ENCODE measurements at places on chromosomes 3 and 15. TPM values are rescaled to one million over a fixed set of nuclear protein-coding genes. Genes with fewer than 3 reads are reported as not detected.

Gene ZNF654
- 2.3 TPM for total RNA-seq

Gene MNS1
- total RNA-seq: 0.43 TPM

Gene RTP1
- not detected for total RNA-seq

Gene ZIC1
- 1.5 TPM for total RNA-seq

Gene MAP6D1
- not detected for total RNA-seq

Gene MITF
- total RNA-seq: 27.4 TPM

Gene CPNE9
- not detected for total RNA-seq

Gene IGSF10
- total RNA-seq: 1.7 TPM

DNA sequence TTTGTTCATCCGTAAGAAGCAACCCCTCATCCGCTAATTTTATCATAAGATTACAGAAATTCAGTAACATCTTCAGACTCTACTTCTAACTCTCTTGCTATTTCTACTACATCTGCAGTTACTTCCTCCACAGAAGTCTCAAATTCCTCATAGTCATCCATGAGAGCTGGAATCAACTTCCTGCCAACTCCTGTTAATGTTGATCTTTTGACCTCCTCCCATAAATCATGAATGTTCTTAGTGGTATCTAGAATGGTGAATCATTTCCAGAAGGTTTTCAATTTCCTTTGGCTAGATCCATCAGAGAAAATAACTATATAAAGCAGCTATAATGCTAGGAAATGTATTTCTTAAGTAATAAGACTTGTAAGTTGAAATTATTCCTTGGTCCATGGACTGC lies 115.1 kb downstream of the TAFA4 start:
- DNase-seq: no peak
- H3K36me3 ChIP-seq: no peaks in the 10 kb centered on the region
- no peak overlapping the region for H3K27ac ChIP-seq
- no peaks in the 10 kb centered on the region for H3K4me1 ChIP-seq

DNA sequence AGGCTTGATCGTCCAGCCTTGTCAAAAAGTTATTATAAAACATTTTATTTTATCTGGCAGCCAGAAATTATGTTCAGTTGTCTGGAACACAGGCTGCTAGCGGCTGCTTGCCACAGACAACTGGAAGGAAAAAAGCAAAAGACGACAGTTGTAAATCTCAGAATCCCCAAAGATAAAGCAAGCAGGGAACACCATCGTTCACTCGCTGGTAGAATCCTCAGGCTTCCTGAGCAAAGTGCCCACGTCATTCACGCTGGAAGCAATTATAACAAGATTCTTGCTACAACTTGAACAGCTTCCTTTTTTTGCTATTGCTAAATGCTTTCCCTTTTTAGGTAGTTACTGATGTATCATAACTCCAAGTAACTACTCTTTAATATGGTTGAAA lies 33.6 kb downstream of the ADAMTS17 start:
- H3K4me3 ChIP-seq: peak overlapping the region; percentile 60
- H3K36me3 ChIP-seq: no peaks in the 10 kb centered on the region
- no peaks in the 10 kb centered on the region for H3K27me3 ChIP-seq
- no peak for DNase-seq

DNA sequence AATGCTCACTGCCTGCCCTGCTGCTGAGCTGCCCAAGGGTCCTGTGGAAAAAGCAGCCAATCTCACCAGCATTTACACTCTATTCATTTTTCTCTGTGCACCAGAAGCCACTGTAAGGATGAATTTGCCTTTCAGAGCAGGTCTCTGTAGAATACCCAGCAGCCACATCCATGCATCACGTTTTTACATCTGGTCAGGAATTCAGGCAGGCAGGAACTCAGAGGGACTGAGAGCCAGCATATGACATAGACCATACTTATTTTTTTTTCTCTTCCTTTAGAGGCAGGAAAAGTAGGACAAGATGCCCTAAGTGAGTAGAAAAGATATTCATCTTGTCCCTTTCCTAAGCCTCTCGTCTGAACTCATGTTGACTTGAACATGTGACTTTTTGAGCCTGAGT lies 292.7 kb downstream of the EPHB1 start:
- DNase-seq: no peak
- no peaks in the 10 kb centered on the region for H3K4me1 ChIP-seq
- H3K36me3 ChIP-seq: no peaks in the 10 kb centered on the region
- H3K4me3 ChIP-seq: no peak overlapping the region
- no peaks in the 10 kb centered on the region for H3K27me3 ChIP-seq

DNA sequence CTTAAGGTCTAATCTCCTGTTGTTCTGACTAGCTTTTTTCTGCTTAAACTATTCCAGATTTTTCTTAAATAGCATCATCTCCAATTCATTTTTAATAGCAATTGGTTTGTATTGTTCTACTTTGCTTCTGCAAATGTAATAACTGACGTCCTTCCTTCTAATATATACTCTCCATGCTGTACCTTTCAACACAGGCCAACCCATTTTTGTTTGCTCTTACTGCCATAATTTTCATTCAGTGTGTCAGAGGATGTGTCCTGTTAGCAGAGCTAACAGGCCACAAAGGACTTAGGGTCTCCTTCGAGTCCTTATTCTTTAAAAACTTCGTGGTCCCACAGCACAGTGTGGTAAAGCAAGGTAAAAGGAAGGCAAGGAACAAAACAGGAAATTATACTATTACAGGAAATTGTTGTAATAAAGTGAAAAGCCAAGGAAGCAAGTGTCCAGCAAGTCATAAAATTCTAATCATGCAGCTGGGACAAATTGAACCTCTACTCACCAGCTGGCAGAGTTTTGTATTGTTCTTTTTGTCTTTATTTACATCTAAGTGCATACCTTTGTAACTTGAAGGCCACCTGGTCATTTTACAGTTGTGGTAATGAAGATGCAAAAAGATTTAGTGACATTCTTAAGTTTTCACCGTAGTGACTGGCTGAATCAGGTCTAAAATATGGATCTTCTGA lies 64.9 kb upstream of the ZBTB20 start:
- H3K4me3 ChIP-seq: no peak overlapping the region
- no peak for DNase-seq
- no peaks in the 10 kb centered on the region for H3K4me1 ChIP-seq
- no peaks in the 10 kb centered on the region for H3K36me3 ChIP-seq
- no peak overlapping the region for H3K27ac ChIP-seq
- no peaks in the 10 kb centered on the region for H3K27me3 ChIP-seq

DNA sequence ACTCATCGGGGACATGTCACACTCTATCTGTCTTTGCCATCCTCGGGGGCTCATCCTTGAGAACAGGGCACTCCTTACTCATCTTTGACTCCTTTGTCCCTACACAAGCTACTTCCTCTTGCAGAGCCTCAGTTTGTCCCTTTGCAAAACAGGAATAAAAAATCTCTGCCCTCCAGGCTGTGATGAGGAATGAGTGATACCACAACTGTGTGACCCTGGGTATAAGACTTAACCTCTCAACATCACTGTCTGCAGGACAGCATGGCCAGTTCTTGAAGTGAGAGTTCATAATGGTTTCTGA lies 48.5 kb downstream of the IQSEC1 start:
- no peaks in the 10 kb centered on the region for H3K36me3 ChIP-seq
- peaks cover 37% of the 10 kb centered on the region for H3K4me1 ChIP-seq
- no peak for DNase-seq
- no peaks in the 10 kb centered on the region for H3K27me3 ChIP-seq
- H3K4me3 ChIP-seq: no peak overlapping the region

DNA sequence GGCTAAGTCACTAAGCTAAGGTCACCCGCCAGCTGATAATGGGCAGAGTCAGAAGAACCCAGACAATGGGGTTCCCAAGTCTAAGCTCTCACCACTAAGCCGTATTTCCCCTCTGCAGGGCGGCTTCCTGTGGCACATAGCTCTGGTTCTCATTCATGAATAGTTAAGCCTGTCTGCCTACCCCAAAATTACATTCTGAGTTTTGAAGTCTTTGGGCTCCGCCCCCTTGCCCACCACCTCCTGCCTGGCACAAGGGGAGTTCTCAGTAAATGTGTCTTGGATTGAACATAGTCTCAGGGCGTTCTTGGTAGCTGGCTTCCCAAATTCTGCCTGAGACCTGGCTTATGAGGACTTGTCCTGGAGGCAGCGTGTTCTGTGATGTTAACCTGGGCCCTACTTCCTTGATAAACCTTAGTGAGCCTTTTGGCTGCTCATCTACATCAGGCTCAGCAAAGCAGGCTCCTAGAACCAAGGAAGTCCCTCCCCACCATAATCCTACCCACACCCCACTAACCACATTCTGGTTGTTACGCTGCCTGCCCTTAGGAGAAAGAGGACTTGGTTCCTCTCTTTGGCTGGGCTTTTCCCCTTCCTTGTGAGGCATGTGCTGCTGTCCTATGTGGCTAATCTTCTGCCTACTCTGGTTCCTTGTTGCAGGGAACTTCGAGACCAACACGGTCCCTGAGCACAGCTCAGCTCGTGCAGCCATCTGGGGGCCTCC lies 54.9 kb downstream of the STARD5 start:
- no peaks in the 10 kb centered on the region for H3K36me3 ChIP-seq
- H3K27me3 ChIP-seq: no peaks in the 10 kb centered on the region
- H3K4me3 ChIP-seq: no peak overlapping the region
- no peaks in the 10 kb centered on the region for H3K4me1 ChIP-seq
- DNase-seq: no peak

DNA sequence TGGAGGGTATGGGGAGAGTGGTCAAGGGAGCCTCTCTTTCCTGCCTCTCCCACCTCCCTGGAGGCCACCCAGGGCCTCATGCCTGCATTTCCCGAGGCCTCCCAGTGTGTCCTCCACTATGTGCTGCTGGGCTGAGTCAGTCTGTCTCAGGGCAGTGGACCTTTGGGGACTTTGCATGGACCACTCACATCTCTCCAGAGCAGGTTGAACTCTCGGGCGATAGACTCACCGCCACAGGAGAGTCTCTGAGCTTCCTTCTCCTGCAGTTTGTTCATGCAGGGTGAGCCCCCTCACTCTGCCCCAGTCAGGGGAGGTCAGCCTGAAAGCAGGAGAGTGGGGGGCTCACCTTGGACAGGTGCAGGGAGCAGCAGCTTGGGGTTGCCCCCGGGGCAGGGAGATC lies 60.5 kb upstream of the SEC22A start:
- no peaks in the 10 kb centered on the region for H3K4me1 ChIP-seq
- no peak overlapping the region for H3K27ac ChIP-seq

DNA sequence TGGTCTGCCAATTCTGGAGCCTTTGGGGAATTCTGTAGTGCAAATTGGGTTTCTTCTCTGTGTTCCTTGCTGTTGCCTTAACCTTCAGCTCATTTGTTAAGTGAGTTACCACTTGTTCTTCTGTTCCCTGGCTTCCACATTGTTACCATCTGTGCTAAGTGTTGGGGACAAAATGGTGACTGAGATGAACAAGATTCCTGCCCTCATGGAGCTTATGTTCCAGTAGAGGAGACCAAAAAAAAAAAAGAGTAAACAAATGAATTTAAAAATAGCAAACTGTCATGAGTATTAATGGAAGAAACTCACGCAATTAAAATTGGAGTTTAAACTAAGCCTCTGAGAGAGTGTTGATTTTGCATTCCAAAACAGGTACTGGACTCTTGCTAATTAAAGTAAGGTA lies 49.4 kb upstream of the ATP2C1 start:
- no peak for DNase-seq
- no peak overlapping the region for H3K4me3 ChIP-seq
- H3K36me3 ChIP-seq: no peaks in the 10 kb centered on the region

DNA sequence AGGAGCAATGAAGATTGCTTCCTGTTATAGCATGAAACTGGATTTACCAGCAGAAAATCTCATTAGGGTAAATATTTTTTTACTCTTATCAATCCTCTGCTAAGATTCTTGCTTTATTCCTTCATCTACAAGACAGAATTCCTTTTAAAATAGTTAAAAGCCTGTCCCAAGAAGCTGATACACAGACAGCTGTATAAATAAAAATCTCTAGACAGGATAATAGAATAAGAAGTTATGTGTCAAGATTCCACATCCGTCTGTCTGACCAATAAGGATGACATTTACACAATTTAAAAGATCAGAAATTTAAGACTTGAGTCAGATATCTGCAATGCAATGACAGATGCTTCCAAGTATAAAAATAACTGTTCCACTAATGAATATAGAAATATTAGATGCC lies 57.6 kb downstream of the SSR3 start:
- H3K4me1 ChIP-seq: peaks cover 5% of the 10 kb centered on the region
- DNase-seq: no peak
- peak overlapping the region; percentile 34 for H3K27ac ChIP-seq

- peaks cover 11% of the 10 kb centered on the region for H3K4me1 ChIP-seq
- no peaks in the 10 kb centered on the region for H3K36me3 ChIP-seq
- no peak overlapping the region for H3K4me3 ChIP-seq
Observed at GRCh38 chr15:90106522-90107117, 4.4 kb upstream of the IDH2 start.

- peaks cover 17% of the 10 kb centered on the region for H3K36me3 ChIP-seq
- no peak overlapping the region for H3K27ac ChIP-seq
- no peak overlapping the region for H3K4me3 ChIP-seq
- no peaks in the 10 kb centered on the region for H3K4me1 ChIP-seq
- no peak for DNase-seq
Observed at GRCh38 chr15:52066842-52067544, 45.6 kb downstream of the BCL2L10 start.

DNA sequence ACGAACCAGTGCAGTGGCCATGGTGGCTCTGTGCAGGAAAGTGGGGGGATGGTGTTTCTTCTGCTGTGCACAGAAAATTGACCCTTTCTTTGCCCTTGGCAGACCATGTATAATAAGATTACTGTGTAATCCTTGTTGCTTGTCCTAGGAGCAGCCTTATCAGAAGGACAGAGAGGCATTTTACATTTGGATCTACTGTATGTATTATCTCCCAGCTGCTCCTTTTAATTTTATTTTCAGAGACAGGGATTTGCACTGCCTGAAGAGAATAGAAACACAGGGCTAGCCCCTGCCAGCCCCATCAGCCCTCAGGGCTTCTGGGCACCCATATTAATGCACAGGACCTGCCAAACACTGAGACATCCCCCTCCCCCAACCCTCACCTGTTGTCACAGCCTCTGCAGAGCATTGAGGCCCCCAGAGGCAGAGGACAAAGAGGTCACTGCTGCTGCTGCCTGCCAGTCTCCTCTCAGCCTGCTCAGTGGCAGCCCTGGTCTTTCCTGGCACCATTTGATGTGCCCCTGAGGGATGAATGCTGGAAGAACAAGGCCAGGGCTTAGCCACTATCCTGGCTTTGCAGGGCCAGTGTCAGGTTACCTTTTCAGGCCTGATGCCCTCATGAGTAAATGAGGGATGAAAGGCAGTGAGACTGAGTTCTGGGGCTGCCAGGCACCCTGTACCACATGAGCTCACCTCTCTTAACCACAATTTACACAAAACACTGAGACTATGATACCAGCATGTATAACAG lies 533.4 kb downstream of the NTRK3 start:
- H3K4me3 ChIP-seq: no peak overlapping the region
- H3K4me1 ChIP-seq: no peaks in the 10 kb centered on the region
- H3K36me3 ChIP-seq: no peaks in the 10 kb centered on the region
- no peaks in the 10 kb centered on the region for H3K27me3 ChIP-seq
- no peak for DNase-seq
- no peak overlapping the region for H3K27ac ChIP-seq

GRCh38 chr3:47476644-47477199 lies 981 bp upstream of the SCAP start:
- H3K4me3 ChIP-seq: peak overlapping the region; percentile 84
- DNase-seq: no peak
- H3K27me3 ChIP-seq: no peaks in the 10 kb centered on the region
- H3K36me3 ChIP-seq: no peaks in the 10 kb centered on the region
- peak overlapping the region; percentile 81 for H3K27ac ChIP-seq
